ENCODE measurements at places on chromosomes 6 and 20.

GRCh38 chr6:148398244-148398643 is 55.6 kb downstream of the SASH1 start:
- DNase-seq: peak; percentile 85

DNA sequence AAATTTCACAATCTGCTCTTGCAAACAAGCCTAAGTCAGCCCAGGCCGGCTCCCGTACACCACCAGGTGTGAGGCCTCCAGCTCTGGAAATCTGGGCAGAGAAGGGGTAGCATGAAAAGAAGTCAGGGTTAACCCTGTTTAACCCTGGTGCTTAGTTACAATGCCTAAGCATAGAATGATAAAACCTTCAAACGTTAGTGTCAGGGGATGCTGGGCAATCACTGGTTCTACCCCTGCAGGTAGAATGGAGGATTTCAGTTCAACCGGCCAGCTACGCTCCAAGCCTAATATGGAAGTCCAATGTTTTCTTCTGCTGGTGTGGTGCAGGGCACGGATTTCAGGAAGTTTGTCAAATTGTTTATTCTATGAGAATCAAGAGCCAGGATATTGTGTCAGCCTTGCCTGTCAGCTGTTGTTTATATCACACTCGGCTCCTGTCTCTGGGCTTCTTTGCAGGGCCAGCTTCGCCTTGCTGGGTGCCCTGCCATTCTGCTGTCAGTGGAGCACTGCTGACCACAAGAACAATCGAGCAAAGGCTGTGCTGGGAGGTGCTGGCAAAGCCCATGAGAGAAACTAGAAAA is 20.2 kb upstream of the CD93 start:
- DNase-seq: no peak

- no peak for DNase-seq
Observed at GRCh38 chr20:24768201-24768636, 180.8 kb upstream of the CST7 start.

DNA sequence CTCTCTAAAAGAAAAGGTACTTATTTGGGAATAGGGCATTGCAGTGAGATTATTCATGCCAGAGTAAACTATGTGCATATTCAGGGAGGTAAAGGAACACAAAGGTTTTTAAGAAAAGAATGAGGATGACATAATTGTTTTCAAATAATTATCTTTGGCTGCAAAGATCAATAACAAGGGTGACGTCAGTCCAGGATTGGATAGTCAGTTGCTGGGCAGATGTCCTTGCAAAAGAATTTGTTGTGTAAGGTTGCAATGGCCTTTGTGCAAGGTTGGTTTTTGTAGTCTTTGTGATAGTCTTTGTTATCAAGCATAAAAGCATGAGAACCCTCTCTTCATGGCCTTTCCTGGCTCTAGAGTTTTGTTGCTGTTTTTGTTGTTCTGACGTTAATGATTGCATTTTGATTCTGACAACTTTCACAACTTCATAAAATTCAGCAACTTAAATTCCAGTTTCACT is 17.7 kb downstream of the LOC128125822 start:
- no peak for DNase-seq

GRCh38 chr20:8152183-8152582 is 20.1 kb downstream of the PLCB1 start:
- DNase-seq: no peak

GRCh38 chr6:114608091-114608490 is 265.3 kb upstream of the HS3ST5 start:
- DNase-seq: no peak

GRCh38 chr20:49925901-49926454 is 10.2 kb upstream of the RNF114 start:
- DNase-seq: no peak

GRCh38 chr6:83883240-83883639 is 23.8 kb downstream of the CYB5R4 start:
- DNase-seq: no peak

DNA sequence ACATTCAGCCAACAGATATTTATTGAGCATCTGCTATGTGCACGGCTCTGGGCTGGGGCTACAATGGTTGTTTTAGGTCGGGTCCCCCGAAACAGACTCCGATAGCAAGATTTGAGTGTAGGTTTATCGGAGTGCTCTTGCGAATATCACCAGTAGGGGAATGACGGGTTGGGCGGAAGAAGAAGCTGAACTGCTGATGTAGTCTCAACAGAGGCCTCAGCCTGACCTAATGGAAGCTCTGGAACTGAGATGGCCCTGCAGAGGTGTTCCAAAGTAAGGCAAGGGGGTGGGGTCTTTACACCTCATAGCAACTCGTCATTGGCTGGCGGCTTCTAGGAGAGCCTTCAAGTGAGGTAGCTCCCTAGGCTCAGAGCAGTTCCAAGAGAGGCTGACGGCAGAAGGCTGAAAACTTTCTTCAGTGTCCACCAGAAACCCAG is 1.1 kb downstream of the L3MBTL1 start:
- no peak for DNase-seq

GRCh38 chr6:47485491-47486135 is 8.0 kb downstream of the CD2AP start:
- DNase-seq: no peak

DNA sequence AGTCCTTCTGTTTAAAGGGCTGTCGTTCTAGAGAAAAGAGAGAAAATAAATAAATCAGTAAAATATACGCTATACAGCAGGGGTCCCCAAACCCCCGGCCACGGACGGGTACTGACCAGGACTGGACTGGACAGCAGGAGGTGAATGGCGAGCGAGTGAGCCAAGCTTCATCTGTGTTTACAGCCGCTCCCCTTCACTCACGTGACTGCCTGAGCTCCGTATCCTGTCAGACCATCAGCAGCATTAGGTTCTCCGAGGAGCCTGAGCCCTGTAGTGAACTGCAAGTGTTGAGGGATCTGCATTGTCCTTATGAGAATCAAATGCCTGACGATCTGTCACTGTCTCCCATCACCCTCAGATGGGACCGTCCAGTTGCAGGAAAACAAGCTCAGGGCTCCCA is 76.5 kb downstream of the ZNF217 start:
- peak; percentile 23 for DNase-seq

GRCh38 chr6:98821756-98822405 is 12.5 kb upstream of the POU3F2 start:
- no peak for DNase-seq

DNA sequence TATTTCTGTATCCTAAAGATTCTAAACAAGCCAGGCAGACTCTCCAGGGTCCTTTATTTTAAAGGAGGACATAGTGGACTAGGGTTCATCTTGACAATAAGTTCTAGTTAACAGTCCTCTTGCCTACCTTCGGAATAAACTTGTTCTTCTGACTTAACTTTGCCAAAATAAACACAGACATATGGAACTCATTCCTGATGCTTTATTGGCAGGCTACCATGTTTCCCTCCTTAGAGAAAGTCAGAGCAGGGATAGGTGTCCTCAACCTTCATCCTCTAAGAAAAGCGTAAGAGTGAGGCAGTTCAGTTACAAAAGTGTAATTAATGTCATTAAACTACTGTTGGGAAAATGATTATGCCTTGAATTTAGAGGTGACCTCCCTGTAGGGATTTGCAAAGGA is 46.9 kb upstream of the NRSN1 start:
- DNase-seq: no peak

GRCh38 chr20:47274401-47275108 is 81.9 kb downstream of the ZMYND8 start:
- DNase-seq: peak; percentile 87

- DNase-seq: no peak
Observed at GRCh38 chr20:22579711-22580697, 4.4 kb downstream of the FOXA2 start.

GRCh38 chr6:157808405-157808950 is 14.6 kb upstream of the SNX9 start:
- no peak for DNase-seq

DNA sequence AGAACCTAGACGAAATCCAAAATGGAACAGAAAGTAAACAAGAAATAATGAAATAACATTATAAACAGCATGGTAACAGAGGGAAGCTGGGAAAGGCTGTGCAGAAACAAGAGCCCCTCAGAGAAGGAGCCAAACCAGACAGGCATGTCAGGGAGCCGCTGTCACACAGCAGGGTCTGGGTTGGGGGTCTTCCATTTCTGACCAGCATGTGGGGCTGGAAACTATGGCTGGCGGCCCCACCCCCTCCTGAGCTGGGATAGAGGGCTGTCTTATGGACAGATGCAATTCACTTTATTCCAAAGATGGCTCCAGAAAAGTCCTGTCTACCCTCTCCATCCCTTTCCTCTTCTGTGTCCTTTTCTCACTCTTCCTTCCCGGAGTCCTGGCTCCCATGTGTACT is 27.3 kb downstream of the C6orf89 start:
- DNase-seq: no peak

DNA sequence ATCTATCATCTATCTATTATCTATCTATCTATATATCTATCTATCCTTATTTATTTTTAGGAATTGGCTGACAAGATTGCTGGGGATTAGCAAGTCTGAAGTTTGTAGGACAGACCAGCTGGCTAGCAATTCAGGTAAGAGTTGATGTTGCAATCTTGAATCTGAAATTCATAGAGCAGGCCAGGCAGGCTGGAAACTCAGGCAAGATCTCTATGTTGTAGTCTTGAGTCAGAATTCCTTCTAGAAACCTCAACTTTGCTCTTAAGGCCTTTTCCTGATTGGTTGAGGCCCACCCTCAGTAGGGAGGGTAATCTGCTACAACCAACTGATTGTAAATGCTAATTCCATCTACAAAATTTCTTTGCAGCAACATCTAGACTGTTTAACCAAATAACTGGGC is 19.2 kb downstream of the MAPK13 start:
- no peak for DNase-seq

DNA sequence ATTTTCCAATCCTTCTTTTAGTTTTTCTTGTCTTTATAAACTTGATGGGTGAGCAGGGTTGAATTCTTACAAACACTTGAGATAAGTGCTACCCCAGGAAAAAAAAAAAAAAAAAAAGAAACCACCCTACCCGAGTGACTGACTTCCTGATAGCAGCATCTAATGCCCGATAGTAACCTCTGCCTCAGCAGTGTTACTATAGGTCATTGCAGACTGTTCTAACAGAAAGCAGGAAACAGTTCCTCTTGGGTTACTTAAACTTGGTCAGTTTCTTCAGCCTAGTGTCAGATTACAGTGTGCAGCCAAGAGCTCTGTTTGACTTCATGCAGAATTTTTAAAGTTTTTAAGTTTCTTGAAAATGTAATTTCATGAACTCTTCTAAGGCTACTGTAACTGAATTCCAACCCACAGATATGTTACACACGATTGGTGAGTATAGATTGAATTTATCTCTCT is 2.1 kb downstream of the MYLIP start:
- peak; percentile 94 for DNase-seq

DNA sequence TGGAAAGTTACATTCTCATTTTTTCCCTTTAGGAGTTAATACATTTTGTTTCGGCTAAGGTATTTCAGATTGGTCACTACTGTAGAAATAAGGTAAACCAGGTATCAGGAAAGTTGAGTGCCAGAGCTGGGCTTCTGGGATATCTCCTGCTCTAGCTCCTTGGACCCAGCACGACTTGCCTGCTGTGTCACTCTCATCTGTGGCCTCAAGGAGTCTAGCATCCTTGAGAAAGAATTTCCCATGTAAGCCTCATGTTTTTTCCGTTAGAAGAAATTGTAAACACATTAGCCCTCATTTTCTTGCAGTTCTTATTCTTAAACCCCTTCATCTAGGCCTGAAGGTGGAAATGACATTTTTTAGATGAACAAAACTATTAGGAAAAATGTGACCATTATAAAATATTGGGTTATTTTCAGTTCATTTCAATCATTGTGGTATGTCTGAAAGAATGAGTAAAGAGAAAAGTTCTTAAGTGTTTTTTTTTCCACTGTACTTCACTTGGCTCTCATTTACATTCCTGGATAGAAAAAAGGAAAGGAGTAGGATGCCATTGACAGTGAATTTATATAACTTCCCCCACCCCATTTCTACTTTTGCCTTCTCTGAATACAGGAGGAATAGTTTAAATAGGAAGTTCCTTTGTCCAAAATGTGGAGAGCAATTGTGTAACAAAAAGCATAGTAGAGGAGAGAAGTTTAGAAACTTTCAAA is 46.7 kb downstream of the CD2AP start:
- DNase-seq: no peak

- DNase-seq: no peak
Observed at GRCh38 chr6:108746836-108747575, 101.2 kb upstream of the ARMC2 start.

DNA sequence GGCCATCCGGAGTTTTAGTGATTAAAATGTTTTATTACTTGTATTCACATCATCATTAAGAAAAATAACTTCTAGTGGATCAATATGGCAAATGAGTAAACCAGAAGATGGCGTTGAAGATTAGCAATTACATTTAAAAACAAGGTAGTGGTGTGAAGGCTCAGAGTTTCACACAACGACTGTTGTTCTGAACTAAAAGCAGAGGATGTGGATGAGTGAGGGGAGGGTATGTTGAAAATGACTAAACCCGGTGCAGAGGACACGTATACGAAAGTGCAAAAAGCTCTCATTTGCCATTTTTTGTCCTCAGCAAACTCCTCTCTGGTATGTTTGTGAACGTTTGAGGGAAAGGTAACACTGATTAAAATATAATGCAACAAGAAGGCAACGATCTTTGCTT is 1.9 kb upstream of the IRF4 start:
- DNase-seq: peak; percentile 46

All from SK-MEL-5 (cell line).